ENCODE measurements at places on chromosomes 1 and 21.

DNA sequence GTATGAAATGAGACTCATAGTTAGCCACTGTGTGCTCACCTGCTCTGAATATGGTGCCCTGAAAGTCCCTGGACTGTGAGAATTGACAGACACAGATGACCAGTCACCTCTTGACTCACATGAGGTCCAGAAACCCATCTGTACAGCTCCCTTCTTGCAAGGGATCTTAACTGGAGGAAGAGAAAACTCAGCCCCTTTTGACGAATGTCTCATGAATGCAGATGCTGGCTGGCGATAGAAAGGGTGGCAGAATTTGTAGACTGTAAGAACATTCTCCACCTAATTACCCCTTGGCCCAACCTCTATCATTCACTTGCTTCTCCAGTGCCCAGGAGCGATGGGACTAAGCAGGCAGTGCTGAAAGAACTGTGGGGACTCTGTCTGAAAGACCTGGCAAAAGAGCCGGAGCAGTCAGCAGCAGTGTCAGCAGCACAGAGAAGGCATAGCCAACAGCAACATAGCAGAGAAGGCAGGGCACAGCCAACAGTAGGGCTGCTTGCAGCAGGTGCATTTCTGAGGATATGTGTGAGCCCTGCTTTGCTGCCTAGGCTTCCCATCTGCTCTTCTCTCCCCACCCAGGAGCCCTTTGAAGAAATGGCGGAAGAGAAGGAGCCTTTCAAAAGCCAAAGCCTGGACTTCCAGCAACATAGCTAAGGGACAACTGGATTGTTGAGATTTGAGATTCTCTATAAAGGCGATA is 25.8 kb upstream of the IFNGR2 start:
- no peak for DNase-seq

- no peak for DNase-seq
These were observed 72.7 kb downstream of the SYCP1 start for GRCh38 chr1:114927401-114927800.

GRCh38 chr1:195113471-195113870 is 1494.8 kb downstream of the KCNT2 start:
- DNase-seq: no peak

- no peak for DNase-seq
These were observed 30.7 kb downstream of the RNF11 start for GRCh38 chr1:51266791-51267190.

- no peak for DNase-seq
These were observed 305.5 kb upstream of the PRMT6 start for GRCh38 chr1:106751002-106751401.
